HT1080 (cell line): ENCODE measurements at places on chromosomes 5 and 9. TPM values are rescaled to one million over a fixed set of nuclear protein-coding genes. Genes with fewer than 3 reads are reported as not detected.

SEPTIN8 gene
- total RNA-seq = 41.6 and 50.9 TPM in 2 replicates

PDLIM4 gene
- total RNA-seq = not detected in 2 replicates

SOX30 gene
- total RNA-seq = not detected in 2 replicates

AOPEP gene
- 24.1 and 25.3 TPM in 2 replicates for total RNA-seq

NELFB gene
- total RNA-seq = 78.8 and 83.3 TPM in 2 replicates

TOR4A gene
- total RNA-seq = 66.1 and 74.7 TPM in 2 replicates

DNAI1 gene
- total RNA-seq = not detected in 2 replicates

GABRA1 gene
- total RNA-seq = not detected in 2 replicates

C5orf63 gene
- total RNA-seq = 0.37 and 1.9 TPM in 2 replicates

SLC22A5 gene
- total RNA-seq = 0.70 and 2.1 TPM in 2 replicates

DMRTA1 gene
- 1.3 and 1.4 TPM in 2 replicates for total RNA-seq

GAPVD1 gene
- 37.6 and 39.6 TPM in 2 replicates for total RNA-seq

GABRA6 gene
- 1.9 and 2.9 TPM in 2 replicates for total RNA-seq

CARD9 gene
- 0.43 and 0.66 TPM in 2 replicates for total RNA-seq

S1PR3 gene
- 0.05 TPM in 1 of 2 replicates, not detected in the other for total RNA-seq

CCNO gene
- 1.9 and 3.2 TPM in 2 replicates for total RNA-seq

BHMT gene
- total RNA-seq = not detected in 2 replicates

GPR150 gene
- total RNA-seq = not detected in 2 replicates

NINJ1 gene
- 24.9 and 31.5 TPM in 2 replicates for total RNA-seq

FRMD3 gene
- 5.7 and 6.6 TPM in 2 replicates for total RNA-seq

AHRR gene
- total RNA-seq = 2.1 and 2.4 TPM in 2 replicates

ATOSB gene
- 10.9 and 13.9 TPM in 2 replicates for total RNA-seq

LCN2 gene
- not detected in 2 replicates for total RNA-seq

CDC20B gene
- not detected in 2 replicates for total RNA-seq

KIF4B gene
- not detected in 2 replicates for total RNA-seq

UNC5A gene
- 0.05 TPM in 1 of 2 replicates, not detected in the other for total RNA-seq

NUTM2F gene
- total RNA-seq = not detected in 2 replicates

DDX4 gene
- 0.24 TPM in 1 of 2 replicates, not detected in the other for total RNA-seq

OCLN gene
- total RNA-seq = 3.9 and 4.0 TPM in 2 replicates
